HTR-8/SVneo (cell line): ENCODE measurements at places on chromosomes 12 and 14.
A peak's percentile ranks its signal among the peaks of the same experiment; 100 is the strongest.

DNA sequence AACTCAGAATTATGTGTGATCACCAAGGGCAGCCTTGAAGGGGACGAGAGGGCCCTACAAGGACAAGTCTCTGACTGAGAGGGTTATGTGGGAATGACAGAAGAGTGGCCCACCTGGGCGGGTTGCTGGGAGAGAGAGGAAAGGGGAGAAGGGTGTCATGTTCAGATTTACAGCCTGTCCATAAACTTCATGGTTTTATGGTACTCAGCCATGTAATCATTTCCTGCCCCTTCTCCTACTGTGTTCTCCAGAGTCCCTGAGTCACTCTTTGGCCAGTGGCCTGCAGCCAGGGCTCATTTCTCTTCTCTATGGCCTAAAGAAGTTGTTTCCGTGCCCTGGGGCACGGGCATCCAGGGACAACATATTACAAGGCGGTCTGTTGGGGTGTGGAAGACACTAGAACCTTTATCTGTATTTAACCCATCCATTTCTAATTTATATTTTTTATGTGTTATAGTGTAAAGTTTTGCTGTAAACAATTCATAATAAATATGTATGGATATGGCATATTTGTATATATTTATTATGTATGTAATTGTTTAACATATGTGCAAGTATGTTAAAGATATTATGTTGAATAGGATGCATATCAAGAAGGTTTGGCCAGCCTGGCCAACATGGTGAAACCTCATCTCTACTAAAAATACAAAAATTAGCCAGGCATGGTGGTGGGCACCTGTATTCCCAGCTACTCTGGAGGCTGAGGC is 26.9 kb downstream of the DDX47 start:
- peak; percentile 78 for DNase-seq

DNA sequence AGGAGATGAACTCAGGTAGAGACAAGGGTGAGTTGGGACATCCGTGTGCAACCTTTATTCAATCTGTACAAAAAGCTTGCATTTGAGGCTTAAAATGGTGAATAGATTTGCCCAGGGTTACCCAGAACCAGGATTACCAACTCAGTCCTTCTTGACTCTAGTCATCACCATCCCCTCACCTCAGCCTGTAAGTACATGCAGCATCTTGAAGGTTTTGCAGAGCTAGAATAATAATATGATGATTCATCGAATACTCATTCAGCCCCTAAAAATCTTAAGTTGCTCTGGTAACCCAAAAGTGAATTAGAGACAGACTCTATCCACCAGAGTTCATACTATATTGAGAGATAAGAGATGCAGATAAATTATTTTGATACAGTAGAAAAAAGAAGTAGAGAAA is 90.3 kb downstream of the NKX2-1 start:
- DNase-seq = no peak

GRCh38 chr14:66139432-66139831 is 346.7 kb upstream of the CCDC196 start:
- DNase-seq = no peak

DNA sequence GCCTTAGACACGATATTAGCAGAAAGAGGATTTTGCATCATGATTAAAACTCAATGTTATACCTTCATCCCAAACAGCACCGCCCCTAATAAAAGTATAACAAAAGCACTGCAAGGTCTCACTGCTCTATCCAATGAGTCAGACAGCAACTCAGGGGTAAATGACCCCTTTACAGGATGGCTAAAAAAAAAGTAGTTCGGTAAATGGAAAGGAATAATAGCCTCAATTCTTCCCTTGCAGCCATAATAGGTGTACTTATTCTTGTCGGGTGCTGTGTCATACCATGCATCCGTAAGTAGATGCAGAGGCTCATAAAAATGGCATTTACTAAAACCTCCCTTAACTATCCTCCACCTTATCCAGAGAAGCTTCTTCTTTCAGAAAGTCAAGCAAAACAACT is 53.9 kb upstream of the AP4S1 start:
- DNase-seq = no peak

- no peak for DNase-seq
These were observed 157.3 kb upstream of the PLXNC1 start for GRCh38 chr12:93990832-93991803.

GRCh38 chr12:96045566-96045965 is 10.2 kb upstream of the LTA4H start:
- no peak for DNase-seq

- no peak for DNase-seq
These were observed 81.3 kb upstream of the DUSP6 start for GRCh38 chr12:89433634-89434033.

DNA sequence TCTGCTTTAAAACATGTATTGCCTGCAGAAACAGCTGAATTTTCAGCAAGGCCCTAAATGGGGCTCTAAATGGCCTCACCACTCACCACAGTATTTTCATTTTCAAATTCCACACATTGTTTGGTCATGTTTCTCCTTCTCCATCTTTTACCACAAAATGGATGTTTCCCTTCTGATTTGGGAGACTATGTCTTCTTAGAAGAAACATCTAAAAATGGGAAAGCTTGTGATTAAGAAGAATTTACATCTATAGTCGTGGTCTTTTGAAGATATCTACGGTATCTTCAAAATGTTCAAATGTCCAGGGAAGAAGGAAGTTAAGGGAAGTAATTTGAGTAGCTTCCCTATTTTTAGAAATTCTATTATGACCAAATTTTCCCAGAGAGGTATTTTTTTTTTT is 20.7 kb upstream of the TUBA1C start:
- no peak for DNase-seq

DNA sequence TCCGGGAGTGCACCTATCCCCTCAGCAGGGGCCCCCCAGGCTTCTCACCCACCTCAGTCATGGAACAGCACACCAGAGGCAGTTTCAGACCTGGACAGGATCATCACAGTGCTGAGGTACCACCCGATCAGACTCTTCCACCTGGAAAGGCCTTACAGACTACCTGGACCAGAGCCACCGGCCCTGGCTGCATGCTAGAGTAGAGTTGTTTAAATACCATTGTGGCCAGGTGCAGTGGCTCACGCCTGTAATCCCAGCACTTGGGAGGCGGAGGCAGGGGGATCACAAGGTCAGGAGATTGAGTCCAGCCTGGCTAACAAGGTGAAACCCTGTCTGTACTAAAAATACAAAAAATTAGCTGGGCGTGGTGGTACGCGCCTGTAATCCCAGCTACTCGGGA is 61.5 kb downstream of the TSPAN11 start:
- no peak for DNase-seq

- no peak for DNase-seq
These were observed 41.1 kb upstream of the TSPAN9 start for GRCh38 chr12:3035815-3036702.

GRCh38 chr12:129363041-129363440 is 509.8 kb downstream of the GLT1D1 start:
- DNase-seq = no peak

- DNase-seq = no peak
These were observed 67.9 kb upstream of the TMEM132D start for GRCh38 chr12:129971721-129972120.

DNA sequence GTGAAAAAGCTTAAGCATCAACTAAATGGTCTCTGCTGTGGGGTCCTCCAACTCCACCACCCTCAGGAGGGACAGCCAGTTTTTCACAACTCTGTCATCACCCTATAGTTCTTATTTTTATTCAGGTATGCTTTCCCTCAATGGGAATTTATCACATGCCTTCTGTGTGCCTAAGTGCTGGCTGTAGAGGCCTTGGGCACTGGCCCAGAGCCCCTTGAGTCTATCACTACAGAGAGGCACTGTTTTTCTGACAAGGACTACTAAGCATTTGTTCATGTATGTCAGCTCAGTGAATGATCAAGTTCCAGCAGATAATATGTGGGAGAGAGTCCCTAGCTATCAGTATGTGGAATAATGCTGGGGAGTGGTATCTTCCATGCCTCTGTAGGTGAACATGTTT is 463.9 kb downstream of the NPAS3 start:
- DNase-seq = no peak

GRCh38 chr12:65535946-65536345 is 257.5 kb downstream of the MSRB3 start:
- no peak for DNase-seq

GRCh38 chr12:128920468-128920867 is 67.2 kb downstream of the GLT1D1 start:
- no peak for DNase-seq

DNA sequence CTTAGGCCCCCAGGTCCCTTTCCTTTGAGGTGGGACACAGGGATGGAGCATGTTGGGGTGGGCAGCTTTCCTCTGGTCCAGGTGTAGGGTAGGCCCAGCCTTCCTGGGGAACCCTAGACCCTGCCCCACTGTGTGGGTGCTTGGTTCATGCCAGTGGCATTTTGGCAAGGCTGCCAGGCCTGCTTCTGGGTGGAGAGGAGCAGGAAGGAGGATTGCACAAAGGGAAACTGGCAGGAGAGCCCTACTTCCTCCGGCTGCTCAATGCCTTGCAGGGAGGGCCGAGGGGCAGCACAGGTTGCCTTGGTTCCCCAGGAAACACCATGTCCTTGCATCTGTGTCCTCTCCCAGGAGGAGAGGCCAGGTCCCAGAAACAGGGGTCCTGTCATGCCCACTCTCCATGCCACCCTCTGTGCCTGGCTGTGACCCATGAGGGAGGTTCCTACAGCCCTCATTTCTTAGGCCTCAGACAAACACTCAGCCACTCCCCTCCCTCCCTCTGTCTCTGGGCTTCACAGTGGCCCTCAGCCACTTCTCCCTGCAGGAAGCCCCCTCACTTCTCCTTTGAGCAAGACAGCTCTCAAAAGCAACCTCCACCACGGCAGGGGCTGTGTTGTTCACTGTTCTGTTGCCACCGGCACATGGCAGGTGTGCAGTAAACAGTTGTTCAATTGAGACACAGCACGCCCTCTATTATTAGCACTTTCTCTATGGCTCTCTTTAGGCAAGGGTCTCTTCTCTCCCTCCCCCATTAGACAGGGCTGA is 6.8 kb upstream of the KRT80 start:
- DNase-seq = no peak

DNA sequence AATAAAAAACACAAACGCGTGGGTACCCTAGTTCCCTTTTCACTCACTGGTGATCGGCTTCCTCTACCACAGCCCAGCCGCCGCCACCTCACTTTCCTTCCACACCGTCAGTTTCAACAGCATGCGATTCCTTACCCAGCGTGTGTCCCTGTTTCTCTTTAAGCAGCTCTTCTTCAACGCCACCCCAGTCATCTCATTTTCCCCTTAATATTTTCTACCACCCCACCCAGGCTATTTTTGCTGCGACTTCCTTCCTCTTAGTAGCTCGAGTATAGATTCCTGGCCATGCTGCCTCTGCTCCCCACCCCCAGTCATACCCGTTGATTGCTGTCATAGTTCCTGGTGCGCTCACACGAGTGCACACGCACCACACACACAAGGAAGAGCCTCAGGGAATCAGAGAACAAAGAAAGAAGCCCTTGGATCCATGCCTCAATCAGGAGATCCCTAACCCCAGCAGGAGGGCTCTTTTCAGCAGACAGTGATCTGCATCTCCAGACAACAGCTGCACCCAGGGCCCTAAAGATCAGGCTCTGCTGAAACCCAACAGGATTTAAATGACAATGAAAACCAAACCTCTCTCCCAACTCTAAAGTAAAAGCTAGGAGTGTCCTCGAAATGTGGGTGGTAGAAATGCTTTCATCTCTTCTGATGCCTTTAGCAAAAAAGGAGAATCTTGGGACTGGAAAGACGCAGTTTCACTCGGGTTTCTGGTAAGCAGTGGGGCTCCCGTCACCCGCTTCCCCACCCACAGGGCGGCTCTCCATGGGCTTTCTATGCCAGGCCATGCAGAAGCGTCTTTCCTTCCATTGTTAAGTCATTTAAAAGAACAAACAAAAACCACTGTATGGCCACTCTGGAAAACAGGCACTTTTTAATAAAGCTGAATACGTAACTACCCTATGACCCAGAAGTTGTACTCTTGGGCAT is 23.8 kb downstream of the VPS37B start:
- no peak for DNase-seq

- no peak for DNase-seq
These were observed 233.6 kb upstream of the RMST start for GRCh38 chr12:97229004-97229403.

DNA sequence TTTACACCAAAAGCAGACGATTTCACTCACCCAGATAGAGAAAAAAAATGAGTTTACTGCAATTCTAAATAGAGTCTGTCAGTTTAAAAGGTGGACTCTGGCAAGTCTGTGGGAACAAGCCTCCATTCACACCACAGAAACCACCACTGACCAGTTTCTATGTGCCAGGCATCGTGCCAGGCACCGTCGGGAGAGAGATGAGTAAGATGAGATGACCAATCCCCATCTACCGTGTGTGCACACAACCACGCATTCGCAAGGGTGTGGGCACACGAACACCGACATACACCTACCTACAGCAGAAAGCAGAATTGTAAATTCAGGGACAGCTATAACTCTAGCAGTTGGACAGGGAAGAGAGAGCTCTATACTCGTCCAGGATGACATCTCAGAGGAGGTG is 58.3 kb downstream of the PRIMA1 start:
- DNase-seq = no peak

- no peak for DNase-seq
These were observed 13.2 kb downstream of the AQP6 start for GRCh38 chr12:49985981-49986380.

DNA sequence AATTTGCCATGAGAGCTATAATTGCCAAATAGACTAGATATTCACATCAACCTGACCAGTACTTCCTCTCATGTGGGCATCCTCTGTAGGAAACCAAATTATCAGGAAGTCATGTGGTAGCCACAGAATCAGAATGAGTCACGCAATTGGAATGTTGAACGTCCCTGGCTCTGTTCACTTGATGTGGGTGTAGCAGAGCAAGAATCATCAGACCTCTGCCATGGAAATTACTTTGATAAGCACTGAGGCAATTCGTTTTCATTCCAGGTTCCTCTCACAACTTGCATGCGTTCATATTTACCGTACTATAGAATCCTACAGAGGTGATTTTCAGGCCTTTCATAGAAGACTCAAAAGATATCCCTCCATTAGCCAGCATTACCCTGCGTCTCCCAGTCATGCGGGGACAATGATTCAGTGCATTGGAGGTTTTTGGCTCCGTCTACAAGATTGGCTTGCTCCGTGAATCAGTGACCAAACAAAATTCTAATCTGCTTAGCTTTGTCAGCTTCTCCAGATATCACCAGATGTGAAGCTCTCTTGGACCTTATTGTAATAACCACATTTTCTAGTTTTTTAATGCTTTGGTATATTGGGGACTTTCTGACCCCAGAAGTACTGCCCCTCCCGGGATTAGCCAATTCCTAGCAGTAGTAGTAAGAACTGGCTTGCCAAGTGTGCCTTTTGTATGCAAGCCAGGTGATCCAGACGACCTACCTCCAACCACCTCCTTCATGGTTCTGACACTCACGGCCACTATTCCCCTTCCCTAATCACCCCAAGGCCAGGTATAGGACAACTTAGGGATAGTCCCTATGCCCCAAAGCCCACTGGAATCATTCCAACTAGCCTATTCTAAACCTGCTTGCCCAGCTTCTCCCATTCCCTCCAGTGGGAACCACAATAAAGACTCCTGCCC is 133.4 kb downstream of the KICS2 start:
- peak; percentile 89 for DNase-seq

GRCh38 chr12:28711421-28711820 is 437.7 kb upstream of the FAR2 start:
- DNase-seq = no peak
